ENCODE measurements at places on chromosomes 16 and 17.
A peak's percentile ranks its signal among the peaks of the same experiment; 100 is the strongest.

GRCh38 chr17:37259030-37259735, 116.6 kb upstream of the C17orf78 start:
- no peak for DNase-seq

GRCh38 chr16:89779231-89779908, 37.1 kb downstream of the FANCA start:
- DNase-seq, result no peak

DNA sequence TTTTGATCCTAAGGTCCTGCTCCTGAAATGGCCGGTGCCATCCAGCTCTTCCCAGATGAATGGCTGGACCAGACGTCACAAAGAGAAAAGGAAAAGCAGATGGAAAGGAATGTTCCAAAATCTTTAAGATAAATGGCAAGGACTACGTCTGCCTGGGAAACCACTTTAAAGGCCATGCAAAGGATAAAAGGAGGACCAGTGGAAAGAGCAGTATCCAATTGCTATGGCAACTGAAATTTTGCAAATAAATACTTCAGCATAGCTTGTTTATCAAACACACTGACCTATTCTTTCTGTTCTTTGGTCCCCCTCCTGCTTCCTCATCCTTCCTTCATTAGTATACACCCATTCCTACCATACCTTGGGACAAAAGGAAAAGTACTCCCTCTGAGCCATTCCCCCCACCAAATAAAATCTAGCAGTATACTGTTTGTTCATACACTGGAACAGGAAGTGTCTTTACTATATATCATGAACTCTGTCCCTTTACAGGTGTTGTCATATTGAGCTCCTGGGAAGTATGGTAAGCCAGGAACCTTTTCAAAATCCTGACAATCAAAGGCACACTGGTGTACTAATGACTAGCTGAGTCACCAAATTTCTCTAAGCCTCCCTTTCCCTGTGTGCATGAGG, 37.2 kb upstream of the NUFIP2 start:
- DNase-seq, result no peak

- DNase-seq, result no peak
Observed at GRCh38 chr17:37677021-37677420, 33.8 kb upstream of the DDX52 start.

GRCh38 chr17:4189280-4189679, 46.3 kb downstream of the CYB5D2 start:
- no peak for DNase-seq

DNA sequence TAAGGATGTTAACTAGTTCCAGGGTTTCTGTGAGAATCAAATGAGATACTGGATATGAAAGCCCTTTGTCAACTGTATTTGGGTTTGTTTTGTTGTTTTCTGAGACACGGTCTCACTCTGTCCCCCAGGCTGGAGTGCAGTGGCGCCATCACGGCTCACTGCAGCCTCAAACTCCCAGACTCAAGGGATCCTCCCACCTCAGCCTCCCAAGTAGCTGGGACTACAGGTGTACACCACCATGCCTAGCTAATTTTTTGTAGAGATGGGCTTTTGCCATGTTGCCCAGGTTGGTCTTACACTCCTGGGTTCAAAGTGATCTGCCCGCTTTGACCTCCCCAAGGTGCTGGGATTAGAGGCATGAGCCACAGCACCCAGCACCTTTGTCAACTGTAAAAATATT, 8.9 kb downstream of the SUPT4H1 start:
- no peak for DNase-seq

GRCh38 chr17:73998653-73999645, 204.5 kb upstream of the RPL38 start:
- DNase-seq, result no peak

- DNase-seq, result no peak
Observed at GRCh38 chr17:67125417-67125816, 81.1 kb downstream of the CACNG1 start.

GRCh38 chr17:14921936-14922335, 343.2 kb downstream of the PMP22 start:
- no peak for DNase-seq

GRCh38 chr16:76579277-76579922, 302.2 kb downstream of the CNTNAP4 start:
- DNase-seq, result no peak

GRCh38 chr17:81646869-81647600, 9.3 kb downstream of the PDE6G start:
- no peak for DNase-seq

DNA sequence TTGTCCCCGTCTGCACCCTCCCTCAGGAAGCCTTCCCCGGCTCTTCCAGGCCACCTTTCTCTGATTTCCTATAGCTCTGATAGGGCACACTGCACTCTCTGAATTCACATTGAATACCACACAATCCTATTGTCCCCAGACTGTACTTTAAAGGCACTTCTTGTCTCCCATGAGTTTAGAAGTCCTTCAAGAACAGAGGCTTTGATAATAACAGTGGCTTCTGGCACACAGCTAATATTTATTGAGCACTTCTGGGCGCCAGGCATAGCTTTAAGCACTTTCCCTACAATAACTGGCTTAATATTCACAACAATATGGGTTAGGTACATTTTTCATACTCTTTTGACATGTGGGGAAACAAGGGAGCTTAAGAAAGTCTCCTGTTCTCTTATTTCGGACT, 169.7 kb upstream of the IRX6 start:
- no peak for DNase-seq

GRCh38 chr17:82213251-82214011, 789 bp upstream of the CCDC57 start:
- DNase-seq, result no peak

- DNase-seq, result no peak
Observed at GRCh38 chr16:56357241-56357764, 68.0 kb downstream of the AMFR start.

- DNase-seq, result peak; percentile 33
Observed at GRCh38 chr17:72916991-72917390, 175.5 kb downstream of the SLC39A11 start.

GRCh38 chr17:30225112-30225511, 10.4 kb downstream of the SLC6A4 start:
- peak; percentile 75 for DNase-seq

DNA sequence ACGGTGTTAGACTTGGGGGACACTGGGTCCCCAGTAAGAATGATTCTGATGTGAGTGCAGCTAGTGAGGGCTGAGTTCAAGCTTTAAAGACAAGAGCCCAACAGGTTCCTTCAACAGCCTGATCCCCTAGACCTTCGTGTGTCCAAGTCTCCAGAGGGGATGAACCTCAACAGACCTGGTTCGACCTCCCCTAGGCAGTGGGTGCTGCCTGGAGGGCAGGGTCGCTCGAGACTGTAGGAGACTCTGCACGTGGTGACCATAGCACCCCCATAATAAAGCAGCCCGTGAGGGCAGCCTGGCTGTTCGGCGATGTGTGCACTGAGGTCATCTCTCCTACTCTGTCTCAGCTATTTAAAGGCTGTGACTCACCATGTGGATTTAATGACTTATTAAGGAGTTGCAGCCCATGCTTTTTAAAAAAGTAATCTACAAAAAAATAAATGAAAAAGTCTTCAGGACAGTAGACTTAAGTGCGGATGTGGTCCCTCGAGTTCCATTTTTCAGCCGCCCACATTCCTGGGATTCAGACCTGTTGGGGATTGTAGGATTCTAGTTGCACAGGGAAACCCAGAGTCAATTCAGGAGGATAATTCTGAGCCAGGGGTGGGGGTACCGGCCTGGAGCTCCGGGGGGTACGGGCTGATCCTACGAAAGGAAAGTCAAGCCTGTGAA, 23.4 kb upstream of the METRNL start:
- DNase-seq, result peak; percentile 68

- no peak for DNase-seq
Observed at GRCh38 chr17:13154930-13155329, 137.1 kb upstream of the ELAC2 start.

- no peak for DNase-seq
Observed at GRCh38 chr16:78385086-78385805, 285.8 kb downstream of the WWOX start.

DNA sequence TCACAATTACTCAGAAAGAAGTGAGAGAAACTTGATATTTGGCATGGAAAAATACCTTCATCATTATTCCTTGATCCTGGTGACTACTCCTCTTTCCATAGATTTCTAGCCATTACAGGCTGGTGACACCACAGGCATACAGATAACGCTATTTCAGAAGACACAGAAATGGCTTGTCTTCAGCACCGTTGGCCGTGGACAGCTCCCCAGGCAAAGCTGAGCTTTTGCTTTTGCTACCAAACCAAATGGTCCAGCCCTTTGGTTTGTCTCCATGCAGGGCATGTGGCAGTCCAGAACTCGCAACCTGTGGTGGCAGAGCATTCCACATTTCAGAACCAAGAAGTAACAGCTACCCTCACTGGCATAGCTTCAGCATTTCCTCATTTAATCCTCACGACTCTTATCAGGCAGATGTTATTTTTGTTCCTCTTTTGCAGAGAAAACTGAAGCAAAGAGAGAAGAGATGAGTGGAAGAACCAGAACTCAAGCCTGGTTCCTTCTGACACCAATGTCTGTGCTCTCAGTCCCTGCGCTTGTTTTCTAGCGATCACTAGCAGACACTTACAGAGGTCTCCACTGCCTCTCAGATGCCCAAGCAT, 55.5 kb downstream of the HS3ST4 start:
- peak; percentile 70 for DNase-seq
